Activated T-helper 2 cell treated with anti-CD3 and anti-CD28 coated beads, Interferon-gamma antibody, Interleukin-2, Interleukin-4, amounts not matched to agents 10 μg/mL and 5 μg/mL and 100 μg/mL, durations not matched to agents 14 hours and 24 hours and 36 hours (primary cell): ENCODE measurements at places on chromosomes 16 and 17. TPM values are rescaled to one million over a fixed set of nuclear protein-coding genes. Genes with fewer than 3 reads are reported as not detected.

Gene NPIPA8
- 0.55 and 0.91 TPM in 2 replicates for total RNA-seq

Gene SCGB1C2
- total RNA-seq = not detected in 2 replicates

Gene INTS2
- total RNA-seq = 28.4 and 29.2 TPM in 2 replicates

Gene CETP
- not detected in 2 replicates for total RNA-seq

DNA sequence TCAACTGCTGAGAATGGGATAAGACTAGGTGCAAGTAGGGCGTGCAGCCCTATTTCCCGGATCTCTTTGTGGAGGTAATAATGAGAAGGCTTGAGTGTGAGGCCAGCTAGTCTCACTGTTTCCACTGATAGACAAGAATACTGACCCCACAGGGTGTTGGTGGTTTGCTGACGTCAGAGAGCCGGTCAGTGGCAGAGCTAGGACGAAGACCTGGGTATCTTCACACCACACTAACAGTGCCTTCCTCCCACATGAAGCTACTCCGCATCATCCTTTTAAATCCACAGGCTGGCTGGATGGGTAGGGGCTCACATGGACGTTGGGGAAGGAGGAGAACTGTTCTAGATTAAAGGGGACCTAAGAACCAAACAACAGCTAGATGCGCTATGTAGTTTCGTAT is 68.0 kb downstream of the ZFHX3 start:
- no peaks in the 10 kb centered on the region for H3K27me3 ChIP-seq
- H3K4me1 ChIP-seq = no peaks in the 10 kb centered on the region
- H3K36me3 ChIP-seq = no peaks in the 10 kb centered on the region
- no peak for DNase-seq
- H3K4me3 ChIP-seq = no peak overlapping the region

- H3K27ac ChIP-seq = peak overlapping the region; percentile 91
- H3K27me3 ChIP-seq = peaks cover under 1% of the 10 kb centered on the region
- no peaks in the 10 kb centered on the region for H3K36me3 ChIP-seq
- DNase-seq = no peak
- H3K4me1 ChIP-seq = peaks cover 18% of the 10 kb centered on the region
Measured at GRCh38 chr17:50661348-50661747, 26.7 kb downstream of the ABCC3 start.

DNA sequence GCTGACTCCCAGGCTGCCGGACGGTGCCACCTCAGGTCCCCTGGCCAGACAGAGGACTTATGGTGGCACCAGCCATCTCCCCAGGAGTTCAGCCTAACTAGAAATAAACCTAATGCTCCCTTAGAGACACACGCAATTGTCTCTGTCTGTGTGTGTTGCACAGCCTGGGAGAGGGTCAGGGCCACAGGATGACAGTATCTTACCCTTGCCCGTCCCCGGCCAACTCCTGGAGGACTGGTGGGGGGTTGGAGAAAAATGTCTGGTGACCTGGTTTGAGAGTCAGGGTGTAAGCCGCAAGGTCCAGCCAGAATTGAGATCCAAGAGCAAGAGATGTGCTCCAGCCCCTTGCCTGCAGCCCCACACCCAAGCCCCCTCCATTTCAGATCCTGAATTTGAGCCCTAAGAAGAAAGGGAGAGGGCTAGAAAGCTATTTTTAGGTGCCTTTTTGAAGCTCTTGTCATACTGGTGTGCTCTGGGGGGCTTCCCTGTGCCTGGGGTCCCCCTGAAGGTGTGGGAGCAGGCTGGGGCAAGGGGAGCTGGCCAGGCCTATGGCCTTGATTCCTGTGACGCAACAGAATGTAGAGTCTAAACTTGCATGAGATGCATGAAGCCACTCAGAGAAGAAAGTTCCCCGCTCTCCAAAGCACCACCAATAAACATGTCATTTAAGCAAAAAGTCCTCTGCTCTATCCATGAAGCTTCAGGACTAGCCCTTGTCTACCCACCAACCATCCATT is 12.9 kb downstream of the ZNF319 start:
- H3K27me3 ChIP-seq = peaks cover 8% of the 10 kb centered on the region
- no peak for DNase-seq
- H3K27ac ChIP-seq = no peak overlapping the region
- no peak overlapping the region for H3K4me3 ChIP-seq
- peaks cover 8% of the 10 kb centered on the region for H3K4me1 ChIP-seq

DNA sequence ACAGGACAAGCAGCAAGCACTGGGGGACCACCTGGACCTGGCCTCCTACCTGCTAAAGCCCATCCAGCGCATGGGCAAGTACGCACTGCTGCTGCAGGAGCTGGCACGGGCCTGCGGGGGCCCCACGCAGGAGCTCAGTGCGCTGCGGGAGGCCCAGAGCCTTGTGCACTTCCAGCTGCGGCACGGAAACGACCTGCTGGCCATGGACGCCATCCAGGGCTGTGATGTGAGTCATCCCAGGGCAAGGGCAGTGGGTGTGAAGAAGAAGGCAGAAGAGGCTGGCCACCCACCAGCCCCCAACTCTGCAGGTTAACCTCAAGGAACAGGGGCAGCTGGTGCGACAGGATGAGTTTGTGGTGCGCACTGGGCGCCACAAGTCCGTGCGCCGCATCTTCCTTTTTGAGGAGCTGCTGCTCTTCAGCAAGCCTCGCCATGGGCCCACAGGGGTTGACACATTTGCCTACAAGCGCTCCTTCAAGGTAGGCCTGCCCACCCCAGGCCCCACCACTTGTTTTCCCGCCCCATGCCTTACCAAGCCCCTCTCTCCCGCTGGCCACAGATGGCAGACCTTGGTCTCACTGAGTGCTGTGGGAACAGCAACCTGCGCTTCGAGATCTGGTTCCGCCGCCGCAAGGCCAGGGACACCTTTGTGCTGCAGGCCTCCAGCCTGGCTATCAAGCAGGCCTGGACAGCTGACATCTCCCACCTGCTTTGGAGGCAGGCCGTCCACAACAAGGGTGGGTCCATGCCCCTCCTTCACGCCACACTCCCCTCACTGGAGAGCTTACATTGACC is 7.3 kb downstream of the PLEKHG4 start:
- H3K4me1 ChIP-seq = no peaks in the 10 kb centered on the region
- no peak overlapping the region for H3K4me3 ChIP-seq
- H3K27ac ChIP-seq = no peak overlapping the region
- H3K27me3 ChIP-seq = no peaks in the 10 kb centered on the region
- H3K36me3 ChIP-seq = peaks cover 3% of the 10 kb centered on the region

GRCh38 chr17:62935523-62935922 is 30.5 kb upstream of the TANC2 start:
- no peaks in the 10 kb centered on the region for H3K36me3 ChIP-seq
- H3K4me1 ChIP-seq = no peaks in the 10 kb centered on the region
- H3K27me3 ChIP-seq = peaks cover 19% of the 10 kb centered on the region

DNA sequence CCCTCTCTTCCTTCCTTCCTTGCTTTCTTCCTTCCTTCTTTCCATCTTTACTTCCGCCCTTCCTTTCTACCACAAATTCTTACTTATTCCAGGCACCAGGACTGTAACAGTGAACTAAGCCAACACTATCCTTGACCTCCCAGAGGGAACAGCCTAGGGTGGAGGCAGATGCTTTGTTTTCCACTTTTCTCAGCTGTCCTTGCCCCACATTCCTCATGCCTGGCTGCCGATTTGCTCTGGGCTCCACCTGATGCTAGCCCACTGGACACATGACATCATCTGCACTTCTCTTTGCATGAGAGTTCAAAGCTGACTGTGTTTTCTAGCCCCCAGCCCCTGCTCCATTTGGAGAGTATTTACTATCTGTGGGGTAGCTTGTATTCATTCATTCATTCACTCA is 283.0 kb downstream of the MAF start:
- H3K27me3 ChIP-seq = no peaks in the 10 kb centered on the region
- DNase-seq = no peak
- H3K36me3 ChIP-seq = no peaks in the 10 kb centered on the region

- no peak overlapping the region for H3K27ac ChIP-seq
- H3K4me1 ChIP-seq = no peaks in the 10 kb centered on the region
- no peaks in the 10 kb centered on the region for H3K27me3 ChIP-seq
- H3K4me3 ChIP-seq = no peak overlapping the region
- DNase-seq = no peak
Measured at GRCh38 chr17:71870546-71870862, 250.3 kb upstream of the SOX9 start.

DNA sequence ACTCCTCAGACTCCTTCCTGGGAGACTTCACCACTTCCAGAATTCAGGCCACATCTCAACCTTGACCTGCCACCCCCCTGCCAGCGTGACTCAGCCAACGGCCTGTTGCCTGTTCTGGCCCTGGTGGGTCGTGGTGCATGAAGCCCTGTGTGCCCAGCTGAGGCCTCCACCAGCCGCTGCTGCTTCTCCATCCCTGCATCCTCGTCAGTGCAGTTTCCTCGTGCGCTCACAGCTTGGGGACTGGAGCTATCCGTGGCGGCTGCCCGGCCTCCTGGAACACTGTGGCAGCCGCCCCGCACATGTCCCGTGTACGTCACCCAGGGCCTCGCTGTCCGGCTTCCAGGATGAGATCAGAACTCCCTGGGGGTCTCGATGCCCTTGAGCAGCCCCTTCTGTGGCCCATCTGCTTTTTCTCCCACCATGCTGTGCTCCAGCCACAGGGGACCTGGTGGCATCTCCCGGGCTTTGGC is 8.0 kb upstream of the TEDC2 start:
- H3K4me3 ChIP-seq = no peak overlapping the region
- peaks cover 71% of the 10 kb centered on the region for H3K36me3 ChIP-seq
- H3K4me1 ChIP-seq = no peaks in the 10 kb centered on the region
- no peaks in the 10 kb centered on the region for H3K27me3 ChIP-seq
